SW 1271 (cell line): ENCODE measurements at places on chromosomes 5 and 9.

DNA sequence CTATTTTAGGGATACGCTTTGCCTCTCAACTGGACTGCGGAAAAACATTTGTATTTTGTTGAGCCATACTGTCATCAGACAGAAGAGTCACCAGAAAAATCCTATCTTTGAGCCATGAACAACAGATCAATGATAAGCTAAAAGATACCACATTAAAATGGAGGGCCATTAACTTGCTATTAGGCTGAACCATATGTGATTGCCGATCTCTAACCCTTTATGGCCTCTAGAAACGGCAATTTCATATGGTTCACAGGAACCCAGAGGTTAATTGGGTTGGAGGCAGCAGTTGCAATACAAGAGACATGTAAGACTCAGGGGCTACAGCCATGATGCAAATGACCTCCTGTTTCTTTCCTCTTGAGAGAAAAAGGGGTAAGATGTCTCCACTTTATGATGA, 69.8 kb downstream of the MYO10 start:
- no peak for DNase-seq

- DNase-seq: no peak
Measured at GRCh38 chr5:155040984-155041653, 27.6 kb downstream of the KIF4B start.

DNA sequence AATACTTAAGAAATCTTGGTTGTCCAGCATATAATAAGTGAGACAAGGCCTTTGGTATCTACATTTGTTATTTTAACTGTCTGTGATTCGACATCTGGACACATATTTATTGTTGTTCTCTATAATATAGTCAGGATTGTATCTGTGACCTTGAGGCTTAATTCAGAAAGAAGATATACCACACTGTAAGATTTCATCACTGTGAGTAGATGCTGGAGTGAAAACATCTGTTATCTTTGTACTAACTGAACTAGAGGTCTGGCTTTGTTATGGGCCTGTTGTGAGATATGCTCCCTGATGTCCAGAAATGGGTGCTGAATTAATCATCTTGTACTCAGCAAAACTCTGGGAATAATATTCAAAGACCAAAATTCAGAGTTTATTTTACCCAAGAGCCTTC, 148.5 kb downstream of the ISOC1 start:
- no peak for DNase-seq

GRCh38 chr5:176396330-176396729, 7.8 kb downstream of the HIGD2A start:
- DNase-seq: no peak

DNA sequence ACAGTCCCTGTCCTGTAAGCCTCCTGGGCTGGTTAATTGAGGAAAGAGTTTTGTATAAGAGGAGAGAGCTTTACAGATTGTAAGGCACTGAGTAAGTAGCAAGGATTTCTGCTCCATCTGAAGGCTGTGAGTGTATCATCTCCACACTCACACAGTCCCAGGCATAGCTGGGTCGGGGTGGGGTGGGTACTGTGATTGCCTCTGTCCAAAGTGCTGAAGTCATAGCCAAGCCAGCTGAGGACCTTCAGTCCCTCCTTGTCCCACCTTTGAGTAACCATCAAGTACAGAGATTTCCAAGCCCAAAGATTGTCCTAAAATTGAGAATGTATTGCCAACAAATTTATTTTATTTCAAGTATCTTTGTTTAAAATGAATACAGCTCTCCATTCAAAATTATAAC, 5.5 kb upstream of the DNAJB5 start:
- no peak for DNase-seq

DNA sequence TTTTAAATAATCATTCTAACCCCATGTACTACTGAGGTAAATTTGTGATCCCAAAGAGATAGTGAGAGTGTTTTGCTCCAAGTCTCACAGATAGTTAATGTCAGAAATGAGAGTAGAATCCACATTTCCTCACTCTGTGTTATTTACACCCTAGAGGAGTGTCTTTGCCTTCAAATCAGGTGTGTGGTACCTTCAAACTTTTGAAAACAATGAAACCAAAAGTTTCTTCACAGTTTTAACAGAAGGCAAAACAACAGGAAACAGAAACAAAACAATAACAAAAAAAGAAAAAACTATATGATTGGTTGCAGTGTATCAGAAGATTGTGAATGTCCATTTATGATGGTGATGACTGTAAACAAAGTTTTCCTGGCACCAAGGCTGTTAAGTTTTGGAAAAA, 85.9 kb downstream of the ERBIN start:
- DNase-seq: no peak

DNA sequence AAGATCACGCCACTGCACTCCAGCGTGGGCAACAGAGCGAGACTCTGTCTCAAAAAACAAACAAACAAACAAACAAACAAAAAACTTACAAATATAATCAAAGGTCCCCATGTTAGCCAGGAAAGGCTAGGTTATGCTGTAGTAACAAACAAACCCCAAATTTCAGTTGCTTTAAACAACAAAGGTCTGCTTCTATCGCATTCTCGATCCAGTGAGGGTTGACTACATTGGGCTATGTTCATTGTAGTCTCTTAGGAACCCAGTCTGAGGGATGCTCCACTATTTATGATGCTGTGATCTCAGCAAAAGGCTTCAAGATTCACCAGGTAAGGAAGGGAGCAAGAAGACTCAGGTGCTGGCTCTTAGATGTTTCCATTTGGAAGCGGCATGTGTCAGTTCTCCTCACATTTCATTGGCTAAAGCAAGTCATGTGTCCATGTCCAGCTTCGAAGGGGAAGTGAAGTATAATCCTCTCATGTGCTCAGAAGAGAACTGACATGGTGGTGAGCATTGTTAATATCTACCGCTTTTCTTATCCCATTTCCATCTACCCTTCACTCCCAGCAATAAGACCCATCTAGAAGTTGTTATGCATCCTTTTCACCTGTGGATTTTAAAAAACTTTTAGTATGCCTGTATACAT, 26.5 kb upstream of the NEK6 start:
- DNase-seq: no peak

DNA sequence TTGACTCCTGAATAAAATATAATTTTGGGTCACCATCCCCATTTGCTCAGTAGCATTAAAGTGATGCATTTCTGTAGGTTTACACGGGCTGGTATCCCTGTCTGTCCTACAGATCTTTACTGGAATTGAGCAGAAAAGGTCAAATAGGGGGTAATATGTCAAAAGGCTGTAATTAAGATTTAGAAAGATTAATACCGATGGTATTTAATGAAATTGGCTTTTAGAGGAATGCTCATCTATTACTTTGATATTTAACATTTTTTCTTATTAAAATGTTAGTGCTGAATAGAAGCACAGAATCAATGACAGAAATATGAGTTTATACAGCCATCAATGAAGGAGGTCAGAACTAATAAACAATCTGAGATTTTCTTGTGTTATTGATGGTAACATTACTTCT, 1762.2 kb upstream of the WWC1 start:
- DNase-seq: no peak
